ENCODE measurements at places on chromosomes 4 and X.
A peak's percentile ranks its signal among the peaks of the same experiment; 100 is the strongest.

DNA sequence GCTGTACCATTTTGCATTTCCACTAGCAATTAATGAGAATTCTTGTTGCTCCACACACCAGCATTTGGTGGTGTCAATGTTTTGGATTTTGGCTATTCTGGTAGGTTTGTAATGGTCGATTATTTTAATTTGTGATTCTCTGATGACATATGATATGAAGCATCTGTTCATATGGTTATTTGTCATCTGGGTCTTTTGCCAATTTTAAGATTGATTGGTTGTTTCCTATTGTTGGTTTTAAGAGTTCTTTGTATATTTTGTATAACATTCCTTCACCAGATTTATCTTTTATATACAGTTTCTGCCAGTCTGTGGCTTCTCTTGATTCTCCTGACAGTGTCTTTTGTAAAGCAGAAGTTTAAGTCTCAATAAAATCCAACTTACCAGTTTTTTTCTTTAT lies 18.5 kb upstream of the BDH2 start:
- no peak for DNase-seq

DNA sequence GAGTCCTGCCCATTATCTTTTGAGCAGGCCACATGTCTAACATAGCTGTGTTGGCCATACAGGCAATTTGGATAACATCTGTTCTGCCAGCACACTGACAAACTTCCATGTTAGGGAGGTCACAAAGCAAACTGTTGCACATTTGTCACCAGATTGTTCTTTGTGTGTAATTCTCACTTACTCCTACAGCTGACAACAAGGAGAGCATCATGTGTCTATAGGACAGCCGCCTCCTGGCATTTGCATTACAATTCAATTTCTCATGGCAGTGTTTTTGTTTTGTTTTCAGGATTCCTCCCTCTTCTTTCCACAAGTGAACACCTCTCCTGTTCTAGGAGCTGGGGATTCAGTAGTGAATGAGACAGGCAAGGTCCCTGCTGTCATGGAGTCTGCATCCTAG lies 94.3 kb upstream of the LEF1 start:
- no peak for DNase-seq

GRCh38 chrX:105706041-105706440 lies 116.3 kb upstream of the NRK start:
- DNase-seq = no peak

DNA sequence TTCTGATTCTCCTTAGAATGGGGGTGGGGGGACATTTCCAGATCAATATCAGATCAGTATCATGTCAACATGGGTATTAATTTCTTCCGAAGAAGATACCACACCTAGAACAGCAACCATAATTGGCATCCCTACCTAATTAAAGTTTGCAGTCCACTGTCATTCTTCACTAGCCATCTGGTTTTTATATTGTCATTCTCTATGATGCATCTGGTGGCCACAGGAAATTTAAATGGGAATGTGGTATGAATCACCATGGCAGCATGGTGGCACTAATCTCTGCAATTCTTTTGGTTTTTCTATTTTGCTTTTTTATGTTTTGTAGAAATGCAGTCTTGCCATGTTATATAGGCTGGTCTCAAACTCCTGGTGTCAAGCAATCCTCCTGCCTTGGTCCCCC lies 16.6 kb upstream of the UBE2D3 start:
- no peak for DNase-seq

GRCh38 chr4:146191766-146192458 lies 16.4 kb downstream of the LSM6 start:
- DNase-seq = no peak

GRCh38 chr4:165684177-165684805 lies 188.7 kb upstream of the TLL1 start:
- DNase-seq = no peak

- DNase-seq = no peak
Observed at GRCh38 chr4:14925471-14925870, 76.8 kb upstream of the CPEB2 start.

DNA sequence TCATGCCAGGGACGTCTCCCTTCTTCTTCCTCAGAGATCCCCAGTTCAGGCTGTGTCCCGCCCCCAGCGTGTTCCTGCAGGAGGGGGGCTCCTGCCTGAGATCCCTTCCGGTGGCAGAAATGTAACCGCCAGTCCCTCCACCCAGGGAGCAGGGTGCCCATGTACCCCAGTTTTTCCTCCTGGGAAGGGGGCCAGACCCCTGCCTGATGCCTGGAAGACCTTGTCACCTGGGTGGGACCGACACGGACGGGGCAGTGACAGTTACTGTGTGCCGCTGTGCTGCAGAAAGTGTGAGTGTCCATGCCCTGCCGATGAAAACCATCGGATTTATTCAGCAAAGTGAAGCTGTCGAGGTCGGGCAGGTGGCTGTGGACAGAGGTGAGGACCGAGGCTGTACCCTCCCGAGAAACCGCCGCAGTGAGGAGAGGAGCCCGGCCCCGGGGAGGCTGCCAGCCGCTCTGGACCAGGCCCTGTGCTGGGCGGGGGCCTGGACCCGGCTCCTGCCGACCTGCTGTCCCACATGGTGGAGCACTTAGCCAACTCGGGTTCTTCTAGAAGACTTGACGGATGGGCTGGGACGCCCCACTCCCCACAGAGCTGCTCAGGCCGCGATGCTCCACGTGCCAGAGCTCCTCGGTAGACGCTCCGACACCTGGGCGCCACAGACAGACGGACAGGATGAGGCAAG lies 36.7 kb upstream of the HMX1 start:
- no peak for DNase-seq

DNA sequence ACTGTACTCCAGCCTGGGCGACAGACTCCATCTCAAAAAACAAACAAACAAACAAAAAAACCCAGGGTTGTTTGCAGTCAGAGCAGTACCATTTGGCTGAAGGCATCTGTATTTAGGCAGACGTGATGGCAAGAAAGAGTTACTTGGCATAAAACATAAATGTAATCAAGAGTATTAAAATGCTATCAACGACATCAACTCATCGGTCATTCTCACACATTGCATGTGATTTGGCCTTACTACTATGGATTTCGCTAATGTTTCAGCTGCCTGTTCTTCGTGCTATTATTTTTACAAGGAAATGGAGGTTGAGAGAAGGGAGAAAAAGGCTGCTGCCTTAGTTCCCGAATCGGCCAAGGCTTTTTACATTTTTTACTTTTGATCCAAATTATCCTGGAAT lies 15.5 kb upstream of the SMARCA5 start:
- DNase-seq = no peak

GRCh38 chr4:163988391-163988790 lies 493.9 kb downstream of the TMA16 start:
- no peak for DNase-seq

- DNase-seq = no peak
Observed at GRCh38 chr4:93147524-93148212, 680.9 kb upstream of the ATOH1 start.

GRCh38 chr4:142452161-142452855 lies 393.8 kb downstream of the INPP4B start:
- DNase-seq = no peak

DNA sequence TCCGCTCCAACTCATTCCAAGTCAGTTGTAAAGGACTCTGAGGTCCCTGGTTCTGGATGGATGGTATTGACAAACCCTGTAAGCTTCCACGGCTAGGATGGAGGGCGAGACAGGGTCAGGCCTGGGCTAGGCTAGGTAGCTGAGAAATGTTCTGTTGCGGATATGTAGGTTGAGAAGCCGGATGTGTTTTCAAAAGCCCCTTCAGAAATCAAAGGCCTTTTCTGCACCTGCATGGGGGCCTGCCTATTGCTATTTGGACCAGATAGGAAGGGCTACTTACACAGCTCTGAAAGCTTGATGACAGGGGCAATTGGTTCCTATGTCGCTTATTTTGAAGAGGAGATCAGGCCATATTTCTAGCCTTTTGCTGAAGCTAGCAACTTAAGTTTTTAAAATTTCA lies 1.9 kb upstream of the DRP2 start:
- no peak for DNase-seq

DNA sequence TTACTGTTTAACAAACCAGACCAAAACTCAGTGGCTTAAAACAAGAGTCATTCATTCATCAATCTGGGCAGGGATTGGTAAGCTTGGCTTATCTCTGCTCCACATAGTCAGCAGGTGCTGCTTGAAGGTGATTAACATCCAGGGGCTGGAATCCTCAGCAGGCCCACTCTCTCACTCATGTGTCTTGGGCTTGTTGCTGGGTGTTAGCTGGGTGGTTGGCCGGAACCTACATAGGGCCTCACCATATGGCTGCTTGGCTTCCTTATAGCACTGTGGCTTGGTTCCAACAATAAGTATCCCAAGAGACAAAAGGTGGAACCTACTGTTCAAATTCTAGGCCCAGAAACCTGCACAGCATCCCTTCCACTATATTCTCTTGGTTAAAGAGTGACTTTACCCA lies 125.0 kb downstream of the RASGEF1B start:
- DNase-seq = no peak

GRCh38 chr4:129176864-129177263 lies 80.9 kb downstream of the C4orf33 start:
- no peak for DNase-seq

GRCh38 chr4:109588176-109588575 lies 28.1 kb downstream of the MCUB start:
- no peak for DNase-seq

DNA sequence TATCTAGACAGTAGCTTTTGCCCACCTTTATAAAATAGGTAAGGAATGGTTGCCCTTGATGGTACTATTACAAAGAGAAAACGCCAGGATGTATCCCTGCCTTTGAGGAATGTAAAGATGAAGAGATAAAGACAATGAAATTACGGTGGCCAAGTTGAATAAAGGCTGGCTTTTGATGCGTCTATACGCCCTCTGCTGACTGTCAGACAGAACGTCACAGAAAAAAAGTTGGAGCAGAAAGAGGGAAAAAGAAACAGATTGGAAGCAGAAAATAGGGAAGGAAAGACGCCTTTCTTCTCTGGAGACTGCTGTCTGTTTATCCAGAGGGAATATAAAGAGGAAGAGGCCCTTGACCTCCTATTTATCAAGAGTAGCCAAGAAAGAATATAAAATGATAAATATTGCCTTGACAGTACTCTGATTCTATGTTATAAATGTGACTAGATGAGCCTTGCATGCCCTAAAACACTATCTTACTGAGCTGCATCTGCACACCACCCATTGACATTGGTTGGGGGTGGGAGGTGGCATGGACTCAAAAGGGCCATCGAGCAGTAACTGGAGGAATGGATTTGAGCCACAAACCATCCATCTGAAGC lies 30.6 kb downstream of the PCDH19 start:
- no peak for DNase-seq

- DNase-seq = no peak
Observed at GRCh38 chr4:173448608-173449379, 49.9 kb upstream of the SCRG1 start.

- no peak for DNase-seq
Observed at GRCh38 chr4:73723928-73724327, 16.4 kb upstream of the CXCL8 start.

DNA sequence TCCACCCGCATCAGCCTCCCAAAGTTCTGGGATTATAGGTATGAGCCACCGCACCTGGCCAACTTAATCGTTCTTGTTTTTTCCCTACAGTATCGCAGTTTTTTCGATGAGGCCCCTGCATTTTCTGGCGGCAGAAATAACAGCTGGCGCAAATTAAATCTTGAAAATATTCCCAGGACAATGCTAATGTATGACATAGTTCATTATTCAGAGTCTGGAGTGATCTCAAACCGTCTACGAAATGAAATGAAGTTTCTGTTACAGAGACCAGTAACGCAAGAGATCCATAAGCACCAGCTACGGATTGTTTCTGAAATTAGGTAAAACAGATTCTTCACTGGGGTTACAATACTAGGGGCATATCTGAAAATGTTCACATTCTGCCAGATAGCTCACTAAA lies 27.3 kb downstream of the CXorf58 start:
- DNase-seq = no peak

DNA sequence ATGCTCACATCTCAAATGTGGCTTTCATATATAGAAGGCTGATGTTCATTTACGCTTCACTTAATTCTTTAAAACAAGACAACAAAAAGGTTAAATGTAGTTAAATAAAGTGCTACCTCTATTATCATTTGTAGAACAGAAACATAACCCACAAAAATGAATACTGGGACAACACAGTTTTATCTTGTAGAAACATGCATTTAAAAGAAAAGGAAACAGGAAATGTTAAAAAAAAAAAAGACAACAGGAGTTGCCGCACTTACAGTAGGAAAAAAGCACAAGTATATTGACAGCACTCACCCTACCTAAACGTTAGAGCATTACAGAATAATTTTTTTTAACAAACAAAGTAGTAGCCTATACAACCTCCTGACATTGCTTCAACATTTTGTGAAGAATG lies 4.8 kb downstream of the THOC2 start:
- no peak for DNase-seq

GRCh38 chr4:154779362-154779947 lies 1.6 kb upstream of the RBM46 start:
- no peak for DNase-seq

- DNase-seq = peak; percentile 11
Observed at GRCh38 chrX:119236623-119237561, 807 bp downstream of the PGRMC1 start.

GRCh38 chr4:120452001-120452400 lies 385.4 kb upstream of the MAD2L1 start:
- DNase-seq = no peak

GRCh38 chrX:140664939-140665338 lies 44.6 kb upstream of the LINC00632 start:
- DNase-seq = no peak

GRCh38 chr4:6362243-6362885 lies 92.7 kb downstream of the WFS1 start:
- DNase-seq = no peak

DNA sequence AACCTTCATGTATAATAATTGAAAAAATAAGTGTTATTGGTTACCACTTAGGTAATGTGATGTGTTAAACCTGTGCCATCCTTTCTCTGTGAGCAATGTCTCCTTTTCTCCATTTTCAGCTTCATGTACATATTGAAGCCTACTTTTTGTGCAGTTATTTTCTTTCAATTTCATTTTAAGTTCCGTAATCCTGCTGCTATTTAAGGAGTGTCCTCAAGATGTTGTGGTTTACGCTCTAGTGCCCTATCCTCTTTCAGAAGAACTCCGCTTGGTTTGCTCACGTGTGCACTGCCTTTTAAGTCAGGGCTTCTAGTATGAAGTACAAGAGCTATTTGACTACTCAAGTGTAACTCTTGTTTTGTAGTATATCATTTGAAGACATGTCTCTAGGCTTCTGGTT lies 2253.2 kb upstream of the TENM3 start:
- peak; percentile 25 for DNase-seq

All from CD4-positive, alpha-beta T cell treated with Interleukin-1 beta for 1 hour (primary cell).